ENCODE measurements at places on chromosomes 6 and 20. TPM values are rescaled to one million over a fixed set of nuclear protein-coding genes. Genes with fewer than 3 reads are reported as not detected.

FOXS1 gene
- total RNA-seq: 0.09 TPM

FAM120B gene
- total RNA-seq: 18.1 TPM

CAPN11 gene
- total RNA-seq: 2.2 TPM

PLAGL2 gene
- total RNA-seq: 4.1 TPM

ULBP3 gene
- 14.9 TPM for total RNA-seq

All from dermis blood vessel endothelial cell (primary cell).